T-helper 9 cell (primary cell): ENCODE measurements at places on chromosomes 16 and 17.

- no peak for DNase-seq
These were observed 11.3 kb downstream of the MCRIP1 start for GRCh38 chr17:81821603-81822311.

GRCh38 chr16:426906-427249, 1.4 kb downstream of the RAB11FIP3 start:
- no peak for DNase-seq

DNA sequence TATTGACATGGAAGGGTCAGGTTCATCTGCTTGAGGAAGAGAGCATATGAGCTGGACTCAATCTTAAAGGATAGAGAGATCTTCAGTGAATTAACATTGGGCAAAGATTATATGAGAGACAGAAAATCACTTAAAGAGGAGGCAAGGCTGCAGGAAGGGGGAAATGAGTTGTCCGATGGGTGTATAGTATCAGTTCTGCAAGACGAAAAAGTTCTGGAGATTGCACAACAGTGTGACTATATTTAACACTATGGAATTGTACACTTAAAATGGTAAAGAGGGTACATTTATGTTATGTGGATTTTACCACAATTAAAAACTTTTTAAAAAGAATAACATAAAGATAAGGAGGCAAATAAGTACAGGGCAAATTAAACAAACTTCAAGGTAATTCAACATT, 80.7 kb downstream of the HELZ start:
- no peak for DNase-seq

GRCh38 chr16:11870399-11870798, 19.1 kb upstream of the RSL1D1 start:
- DNase-seq = no peak

GRCh38 chr16:13803974-13804373, 116.0 kb upstream of the ERCC4 start:
- no peak for DNase-seq

- DNase-seq = no peak
These were observed 81.7 kb upstream of the FAM20A start for GRCh38 chr17:68682903-68683302.

GRCh38 chr16:19115148-19116021, 1.6 kb downstream of the ITPRIPL2 start:
- DNase-seq = no peak

DNA sequence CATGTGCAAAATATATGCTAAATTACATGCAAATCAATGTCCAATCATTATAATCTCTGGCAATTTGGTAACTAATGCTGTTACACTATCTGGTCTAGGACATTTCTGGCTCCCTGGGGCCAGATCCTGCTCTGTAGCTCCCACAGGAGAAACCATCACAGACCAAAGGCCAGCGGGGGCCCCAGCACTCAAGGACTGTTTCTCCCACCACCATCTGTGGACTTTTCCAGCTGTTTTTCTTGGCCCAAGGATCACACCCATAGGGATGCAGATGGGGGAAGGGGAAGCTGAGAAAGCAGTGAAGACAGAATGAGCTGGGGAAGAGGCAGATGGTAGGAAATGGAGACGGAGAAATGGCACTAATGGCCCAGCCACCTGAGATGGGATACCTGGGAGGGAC, at the start of gene HIGD1B:
Gene HIGD1B (plus strand): TSS at position 298 of the 400 bp plus-strand sequence. CDS start 270 bp downstream, outside the sequence.
- DNase-seq = no peak

DNA sequence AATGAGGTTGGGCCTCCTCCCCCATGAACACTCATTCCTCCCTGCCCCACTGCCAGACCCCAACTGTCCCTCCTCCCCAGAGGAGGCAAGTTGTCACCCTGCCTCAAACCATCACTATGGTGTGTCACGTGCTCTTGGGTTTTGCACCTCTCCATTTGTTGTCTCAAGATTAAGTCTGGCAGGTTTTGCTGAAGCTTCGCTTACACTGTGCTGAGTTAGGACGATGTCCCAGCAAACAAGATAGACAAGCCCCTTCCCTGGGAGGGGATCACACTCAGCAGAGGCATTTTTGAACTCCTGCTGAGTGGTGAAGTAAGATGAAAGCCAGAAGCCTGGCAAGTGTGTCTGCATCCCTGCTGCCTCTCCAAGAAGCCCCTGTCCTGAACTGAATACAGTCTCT, 78.3 kb downstream of the CBLN1 start:
- no peak for DNase-seq

GRCh38 chr17:4901108-4901647, 1.7 kb downstream of the CHRNE start:
- no peak for DNase-seq

GRCh38 chr17:82373731-82374625, 2.4 kb downstream of the UTS2R start:
- DNase-seq = no peak

DNA sequence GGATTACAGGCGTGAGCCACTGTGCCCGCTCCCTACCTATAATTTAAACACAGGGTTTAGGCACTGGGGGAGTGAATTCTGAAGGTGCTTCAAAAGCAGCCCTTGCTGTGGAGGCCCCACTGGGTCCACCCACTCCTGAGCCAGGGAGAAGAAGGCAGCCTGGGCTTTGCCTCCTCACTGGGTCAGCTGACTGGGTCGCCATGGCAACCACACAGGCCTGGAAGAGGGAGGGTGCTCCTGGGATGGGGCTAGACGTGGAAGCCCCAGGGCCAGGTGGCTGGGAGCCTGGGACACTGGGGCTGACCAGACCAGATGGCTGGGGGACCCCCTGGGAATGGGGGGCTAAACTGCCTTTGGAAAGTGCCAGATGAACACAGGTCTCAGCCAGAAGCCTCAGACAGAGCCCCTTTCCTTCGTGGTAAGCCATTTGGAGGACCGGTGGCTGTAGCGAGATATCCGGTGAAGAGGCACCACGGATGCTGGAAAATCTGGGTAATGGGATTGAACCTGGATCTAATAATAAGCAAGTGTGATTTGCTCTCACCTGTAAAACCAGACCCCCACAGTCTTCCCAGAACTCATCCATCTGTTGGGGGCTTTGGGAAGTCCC, 32.9 kb downstream of the TRARG1 start:
- DNase-seq = no peak

- DNase-seq = peak; percentile 60
These were observed 97.6 kb downstream of the MRM3 start for GRCh38 chr17:879546-880442.

- DNase-seq = no peak
These were observed 22.3 kb downstream of the SAP30BP start for GRCh38 chr17:75689441-75689873.

- DNase-seq = no peak
These were observed 15.8 kb upstream of the SLC46A1 start for GRCh38 chr17:28421787-28422305.

DNA sequence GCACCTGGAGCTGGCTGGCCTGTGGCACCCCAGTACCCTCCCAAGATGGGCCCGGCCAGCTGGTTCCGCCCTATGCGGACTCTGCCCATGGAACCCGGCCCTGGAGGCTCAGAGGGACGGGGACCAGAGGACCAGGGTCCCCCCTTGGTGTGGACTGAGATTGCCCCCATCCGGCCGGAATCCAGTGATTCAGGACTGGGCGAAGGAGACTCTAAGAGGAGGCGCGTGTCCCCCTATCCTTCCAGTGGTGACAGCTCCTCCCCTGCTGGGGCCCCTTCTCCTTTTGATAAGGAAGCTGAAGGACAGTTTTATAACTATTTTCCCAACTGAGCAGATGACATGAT, 12.0 kb downstream of the TBX21 start:
- no peak for DNase-seq

DNA sequence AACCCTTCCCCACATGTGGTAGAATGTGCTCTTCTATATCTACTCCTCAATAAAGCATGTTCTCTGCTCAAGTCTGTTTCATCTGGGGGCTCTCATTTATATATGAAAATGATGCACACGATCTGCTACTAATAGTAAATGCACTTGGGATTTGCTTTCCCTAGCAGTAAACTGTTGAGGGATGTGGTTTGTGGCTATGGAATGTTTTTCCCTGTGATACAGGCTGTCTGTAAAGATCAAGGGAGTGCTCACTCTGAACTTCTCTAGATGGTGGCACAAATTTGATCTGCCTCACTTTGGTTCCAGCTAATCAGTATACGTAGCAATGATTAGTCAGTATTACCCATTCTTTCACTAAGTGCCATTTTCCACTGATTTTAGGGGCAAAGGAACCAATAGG, 18.8 kb downstream of the TAC4 start:
- DNase-seq = no peak

- DNase-seq = no peak
These were observed 21.6 kb downstream of the PLA2G10 start for GRCh38 chr16:14672403-14672971.

- no peak for DNase-seq
These were observed 14.8 kb upstream of the TMEM204 start for GRCh38 chr16:1518626-1519135.

- no peak for DNase-seq
These were observed 14.6 kb downstream of the COL1A1 start for GRCh38 chr17:50186661-50187393.

DNA sequence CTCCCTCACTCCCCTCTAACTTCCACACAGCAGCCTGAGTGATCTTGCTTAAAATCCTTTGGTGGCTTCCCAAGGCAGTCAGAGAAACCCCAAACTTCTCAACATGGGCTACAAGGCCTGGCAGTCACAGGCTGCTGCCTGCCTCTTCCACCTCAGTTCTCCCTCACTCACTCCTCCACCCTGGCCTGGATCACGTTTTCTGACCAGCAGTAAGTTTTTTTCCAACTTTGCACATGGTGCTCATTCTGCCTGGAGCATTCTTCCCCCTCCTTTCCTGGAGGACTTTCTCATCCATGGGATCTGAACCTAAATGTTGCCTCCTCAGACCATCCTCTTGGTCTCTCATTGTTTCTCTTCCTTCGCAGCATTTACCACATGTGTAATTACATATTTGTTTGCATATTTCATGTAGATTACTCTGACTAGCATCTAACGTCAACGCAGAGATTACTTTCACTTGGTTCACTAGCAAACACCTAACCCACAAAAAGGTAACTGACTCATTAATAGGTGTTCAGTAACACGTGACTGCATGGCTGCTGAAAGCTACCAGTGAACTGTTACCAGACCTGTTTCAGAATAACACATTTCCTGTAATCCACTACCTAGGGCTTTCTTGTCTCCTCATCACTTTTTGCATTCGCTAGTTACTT, 17.1 kb downstream of the GNA13 start:
- peak; percentile 38 for DNase-seq

- no peak for DNase-seq
These were observed 20.5 kb downstream of the XYLT1 start for GRCh38 chr16:17450291-17450690.

DNA sequence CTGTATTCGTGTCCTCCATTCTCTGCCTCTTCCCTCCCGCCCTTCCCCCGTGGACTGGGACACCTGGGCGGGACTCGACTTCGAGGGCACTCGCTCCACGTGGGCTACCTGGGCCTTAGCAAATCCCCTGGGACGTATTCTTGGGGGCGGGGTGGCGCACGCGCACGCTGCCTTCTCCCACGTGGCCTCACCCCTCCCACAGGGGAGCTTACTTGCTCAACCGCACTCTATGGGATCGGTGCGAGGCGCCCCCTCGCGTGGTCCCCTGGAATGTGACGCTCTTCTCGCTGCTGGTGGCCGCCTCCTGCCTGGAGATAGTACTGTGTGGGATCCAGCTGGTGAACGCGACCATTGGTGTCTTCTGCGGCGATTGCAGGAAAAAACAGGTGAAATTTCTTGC, 3.5 kb downstream of the VMO1 start:
- no peak for DNase-seq

GRCh38 chr17:77311371-77311981, 170.7 kb downstream of the SEC14L1 start:
- DNase-seq = no peak

DNA sequence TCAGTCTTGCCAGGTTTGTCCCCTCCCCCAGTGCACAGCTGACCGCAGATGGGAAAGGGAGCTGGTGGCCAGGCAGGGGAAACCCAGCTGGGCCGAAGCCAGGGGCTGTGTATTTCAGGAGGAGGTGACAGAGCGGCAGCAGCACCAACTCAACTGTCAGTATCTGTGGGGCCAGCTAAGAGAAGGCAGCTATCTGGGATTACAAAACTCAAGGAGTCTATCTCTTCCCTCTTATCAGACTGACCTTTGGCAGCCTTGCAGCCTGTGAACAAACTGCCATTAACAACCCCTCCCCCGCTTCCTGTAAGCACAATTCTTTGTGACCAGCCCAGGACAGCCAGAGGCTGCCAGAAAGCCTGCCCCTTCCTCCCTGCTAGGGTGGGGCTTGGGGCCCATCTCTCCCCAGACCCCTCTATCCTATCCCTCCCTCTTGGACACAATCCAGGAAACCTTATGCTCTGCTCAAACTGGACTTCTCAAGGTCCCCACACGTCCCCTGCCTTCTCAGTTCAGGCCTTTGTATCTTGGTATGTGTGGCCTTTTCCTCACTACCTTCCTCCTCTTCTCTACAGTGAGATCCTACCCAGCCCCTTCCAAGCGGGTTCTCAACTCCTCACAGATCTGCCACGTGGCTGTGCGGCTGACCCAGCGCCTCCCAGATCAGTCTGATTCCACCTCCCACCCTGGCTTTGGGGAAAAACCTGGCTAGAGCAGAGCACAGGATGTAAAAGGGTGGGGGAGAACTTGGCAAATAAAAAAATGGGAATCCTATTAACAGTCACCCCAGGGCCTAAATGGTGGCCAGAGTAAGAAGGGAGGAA, 10.5 kb downstream of the ST3GAL2 start:
- no peak for DNase-seq
